ENCODE measurements at places on chromosomes 12 and 14. TPM values are rescaled to one million over a fixed set of nuclear protein-coding genes. Genes with fewer than 3 reads are reported as not detected.

OTOGL gene
- 0.38 TPM for polyA plus RNA-seq

GRCh38 chr12:57869927-57870318 lies 23.4 kb upstream of the CTDSP2 start:
- no peak for DNase-seq

DNA sequence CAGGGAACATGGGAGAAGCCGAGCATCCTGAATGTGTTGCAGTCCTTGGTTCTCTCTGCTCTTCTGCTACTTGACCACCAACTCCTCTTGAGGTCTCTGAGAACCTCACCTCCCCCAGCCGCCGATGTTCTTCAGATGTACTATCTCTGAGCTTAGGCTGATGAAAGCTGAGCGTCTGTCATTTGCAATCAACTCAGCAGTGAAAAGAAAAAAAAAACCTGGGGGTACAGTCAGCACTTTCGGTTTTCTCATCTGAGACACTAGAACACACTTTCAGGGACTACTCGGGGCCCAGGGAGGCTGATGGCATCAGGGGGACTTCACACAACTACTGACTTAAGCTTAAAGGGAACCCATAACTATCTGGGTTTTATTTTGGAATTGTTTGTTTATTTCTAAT lies 9.6 kb upstream of the FLVCR2 start:
- DNase-seq: no peak

DNA sequence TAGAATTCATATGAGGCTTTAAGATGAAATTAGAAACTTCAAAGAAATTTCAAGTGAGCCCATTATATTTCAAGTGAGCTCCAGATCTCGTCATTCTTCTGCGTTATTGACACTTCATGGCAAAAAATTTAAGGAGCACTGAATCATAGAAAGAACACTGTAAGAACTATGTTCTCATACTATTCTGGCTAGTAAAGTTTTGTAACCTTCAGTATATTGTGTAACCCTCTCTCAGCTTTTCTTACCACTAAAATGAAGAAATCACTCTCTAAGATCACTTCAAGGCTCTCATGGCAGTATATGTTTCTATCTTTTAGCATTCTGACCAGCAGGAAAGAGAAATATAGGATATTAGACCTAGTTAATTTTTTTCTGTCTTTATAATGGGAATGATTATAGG lies 6.3 kb downstream of the GPHN start:
- no peak for DNase-seq

- peak; percentile 36 for DNase-seq
These were observed 18.2 kb upstream of the SUSD6 start for GRCh38 chr14:69593018-69593677.

LRTM2 gene
- 0.81 TPM for polyA plus RNA-seq

SETD1B gene
- 8.6 TPM for polyA plus RNA-seq
